ENCODE measurements at places on chromosomes 11 and 22.

DNA sequence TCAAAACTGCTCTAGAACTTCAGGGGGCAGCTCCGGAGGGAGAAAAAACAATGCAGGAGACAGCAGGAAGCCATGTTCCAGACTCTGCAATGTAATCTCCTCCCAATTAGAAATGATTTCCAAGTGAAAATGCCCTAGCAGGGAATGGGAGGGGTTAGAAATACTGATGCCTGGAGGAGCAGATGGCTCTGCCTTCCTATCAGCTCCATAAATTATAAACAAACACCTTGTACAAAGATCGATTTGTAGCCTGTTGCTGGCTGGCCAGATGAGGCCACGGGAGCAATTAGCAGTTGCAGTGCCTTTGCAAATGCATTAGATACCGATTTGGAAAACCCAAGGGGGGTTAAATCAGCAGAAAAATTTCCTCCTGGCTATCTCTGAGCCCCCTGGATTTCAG lies 46.6 kb upstream of the CHRM4 start:
- DNase-seq: no peak

GRCh38 chr22:45399712-45400445 lies 13.5 kb downstream of the SMC1B start:
- DNase-seq: no peak

- DNase-seq: no peak
These were observed 982 bp downstream of the APOBEC3H start for GRCh38 chr22:39098026-39098425.

GRCh38 chr11:43920598-43921419 lies 21.6 kb upstream of the C11orf96 start:
- DNase-seq: no peak

GRCh38 chr11:64523456-64524157 lies 67.4 kb upstream of the SLC22A12 start:
- DNase-seq: no peak

- DNase-seq: no peak
These were observed 82.3 kb downstream of the PDE2A start for GRCh38 chr11:72591785-72592502.

DNA sequence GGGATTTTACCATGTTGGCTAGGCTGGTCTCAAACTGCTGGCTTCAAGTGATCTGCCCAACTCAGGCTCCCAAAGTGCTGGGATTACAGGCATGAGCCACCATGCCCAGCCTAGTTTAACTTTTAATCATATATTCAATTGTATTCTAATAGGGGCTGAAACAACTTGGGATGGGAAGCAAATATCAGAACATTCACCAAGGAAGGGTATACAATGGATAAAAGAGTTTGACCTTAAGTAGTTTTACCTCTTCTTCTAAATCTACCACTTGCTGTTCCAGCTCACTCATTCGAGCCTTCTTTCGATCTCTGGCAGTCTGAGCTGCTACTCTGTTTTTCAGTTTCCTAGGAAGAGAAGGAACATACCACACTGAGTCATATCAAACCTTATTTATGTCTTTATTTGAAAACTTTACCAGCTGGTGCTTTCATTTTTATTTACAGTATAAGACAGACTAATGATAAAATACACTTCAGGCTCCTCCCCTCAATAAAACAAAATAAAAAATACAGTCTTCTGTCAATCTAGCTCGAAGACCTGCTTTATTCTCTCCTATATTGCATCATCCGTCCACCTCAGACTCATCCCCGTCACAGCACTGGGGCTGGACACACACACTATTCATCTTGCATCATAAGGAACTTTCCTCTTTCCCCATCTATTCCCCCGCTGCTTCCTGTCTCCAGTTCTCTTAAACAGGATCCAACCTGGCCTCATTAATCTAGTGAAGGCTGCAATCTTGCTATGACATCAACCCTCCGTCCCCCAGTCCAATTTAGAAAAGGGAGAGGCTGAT lies 1.4 kb downstream of the XBP1 start:
- peak; percentile 35 for DNase-seq

GRCh38 chr22:41237707-41238569 lies 2.8 kb downstream of the CHADL start:
- peak; percentile 17 for DNase-seq

DNA sequence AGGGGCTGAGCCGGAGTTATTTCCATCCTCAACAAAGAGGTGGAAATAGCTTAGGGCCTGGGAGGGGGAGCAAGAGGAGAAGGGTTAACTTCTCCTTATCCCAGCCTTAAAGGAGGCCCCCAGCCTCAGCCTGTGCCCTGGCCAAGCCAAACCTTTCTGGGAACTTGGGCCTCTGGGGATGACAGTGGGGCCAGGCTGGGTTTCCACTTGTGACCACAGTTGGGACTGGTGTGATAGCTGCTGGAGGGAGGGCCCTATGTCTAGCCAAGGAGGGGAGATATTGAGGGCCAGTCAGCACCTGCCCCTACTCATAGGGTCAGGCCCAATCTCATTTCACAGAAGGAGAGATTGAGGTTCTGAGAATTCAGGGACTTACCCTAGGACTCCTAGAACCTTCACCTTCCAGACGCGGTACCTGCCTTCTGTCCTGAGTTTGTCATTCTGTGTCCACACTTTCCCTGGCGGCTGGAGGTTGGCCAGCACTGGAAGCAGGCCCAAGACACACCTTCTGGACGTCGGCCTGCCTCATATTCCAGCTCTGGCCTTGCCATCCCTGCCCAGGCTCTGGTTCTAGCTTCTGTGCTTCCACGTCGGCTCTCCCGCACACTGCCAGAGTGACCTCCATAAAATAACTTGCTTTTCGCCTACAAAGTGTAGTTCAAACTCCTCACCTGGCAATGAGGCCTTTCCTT lies 3.1 kb downstream of the RELT start:
- DNase-seq: no peak

DNA sequence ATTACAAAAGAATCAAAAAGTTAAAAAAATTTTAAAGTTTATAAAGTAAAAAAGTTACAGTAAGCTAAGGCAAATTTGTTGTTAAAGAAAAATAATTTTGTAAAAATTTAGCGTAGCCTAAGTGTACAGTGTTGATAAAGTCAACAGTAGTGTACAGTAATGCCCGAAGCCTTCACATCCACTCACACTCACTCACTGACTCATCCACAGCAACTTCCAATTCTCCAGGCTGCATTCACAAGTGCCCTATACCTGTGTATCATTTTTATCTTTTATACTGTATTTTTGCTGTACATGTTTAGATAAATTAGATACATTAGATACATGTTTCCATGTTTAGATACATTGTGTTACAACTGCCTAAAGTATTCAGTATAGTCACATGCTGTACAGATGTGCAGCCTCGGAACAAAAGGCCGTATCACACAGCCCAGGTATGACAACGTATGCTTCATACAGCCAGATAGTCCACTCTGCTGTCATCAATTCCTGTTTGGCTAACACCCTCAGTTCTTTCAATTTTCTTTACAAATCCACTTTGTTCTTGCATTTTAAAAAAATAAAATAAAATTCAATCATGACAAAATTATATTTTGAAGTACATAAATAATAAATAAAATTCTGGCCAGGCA lies 80.7 kb downstream of the RBFOX2 start:
- DNase-seq: no peak

All from NCI-H2029 (cell line).